Heart right ventricle (tissue), 16 donors: ENCODE measurements at places on chromosomes 1 and 21.

- no peak for DNase-seq
Observed at GRCh38 chr1:200506471-200506870, 96.6 kb upstream of the ZNF281 start.

DNA sequence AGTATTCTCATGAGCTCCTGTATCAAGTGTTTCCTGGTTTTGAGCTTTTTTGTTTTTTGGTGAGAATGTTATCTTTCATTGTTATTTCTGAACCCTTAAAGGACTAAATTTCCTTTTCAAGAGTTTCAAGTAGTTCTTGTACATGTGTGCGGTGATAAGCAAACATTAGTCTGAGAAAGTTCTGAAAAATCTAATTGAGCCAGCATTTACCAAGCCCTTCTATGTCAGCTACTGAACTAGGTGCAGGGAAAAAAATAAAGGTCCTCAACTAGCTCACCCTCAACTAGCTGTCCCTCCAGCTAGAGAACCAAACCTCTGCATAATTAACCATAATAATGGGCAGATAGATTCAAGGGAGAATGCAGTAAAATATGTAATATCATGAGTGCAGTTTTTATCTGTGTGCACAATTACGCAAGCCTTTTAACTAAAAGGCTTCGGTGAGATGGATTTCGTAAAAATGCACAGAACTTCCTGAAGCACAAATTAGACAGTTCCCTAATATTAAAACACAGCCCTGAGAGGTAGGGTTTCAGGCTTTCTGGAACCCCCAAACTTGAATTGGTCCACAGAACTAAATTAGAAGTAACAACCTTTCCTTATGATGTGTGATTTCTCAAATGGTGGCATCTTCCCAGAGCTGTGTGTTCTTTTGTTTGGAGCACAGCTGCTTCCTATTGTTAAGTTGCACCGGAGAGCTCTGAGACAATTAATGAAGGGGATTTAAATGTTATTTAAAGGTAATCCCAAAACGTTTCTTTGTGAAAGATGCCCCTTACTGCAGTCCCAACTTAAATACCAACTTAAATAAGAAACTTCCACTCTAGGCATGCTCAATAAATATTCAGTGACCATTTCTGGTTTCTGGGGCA, 165.8 kb downstream of the NFIA start:
- DNase-seq = no peak

DNA sequence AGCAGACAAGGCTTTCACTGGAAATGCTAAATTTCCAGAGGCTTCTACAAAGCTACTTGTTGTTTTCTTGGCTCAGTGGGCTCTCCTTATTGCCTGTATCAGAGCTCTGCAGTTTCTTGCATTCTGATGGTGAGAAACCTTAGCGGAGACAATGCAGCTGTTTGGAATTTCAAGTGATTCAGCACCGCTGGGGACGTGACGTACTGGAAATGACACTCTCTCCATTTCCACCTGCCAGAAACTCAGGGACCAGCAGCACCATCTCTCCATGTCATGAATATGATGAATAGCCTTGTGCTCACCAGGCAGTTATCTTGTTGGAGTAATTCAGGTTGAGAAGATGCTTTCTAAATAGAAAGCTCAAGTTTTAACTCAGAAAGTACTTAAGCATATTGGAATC, 497.2 kb upstream of the DEPDC1 start:
- no peak for DNase-seq

DNA sequence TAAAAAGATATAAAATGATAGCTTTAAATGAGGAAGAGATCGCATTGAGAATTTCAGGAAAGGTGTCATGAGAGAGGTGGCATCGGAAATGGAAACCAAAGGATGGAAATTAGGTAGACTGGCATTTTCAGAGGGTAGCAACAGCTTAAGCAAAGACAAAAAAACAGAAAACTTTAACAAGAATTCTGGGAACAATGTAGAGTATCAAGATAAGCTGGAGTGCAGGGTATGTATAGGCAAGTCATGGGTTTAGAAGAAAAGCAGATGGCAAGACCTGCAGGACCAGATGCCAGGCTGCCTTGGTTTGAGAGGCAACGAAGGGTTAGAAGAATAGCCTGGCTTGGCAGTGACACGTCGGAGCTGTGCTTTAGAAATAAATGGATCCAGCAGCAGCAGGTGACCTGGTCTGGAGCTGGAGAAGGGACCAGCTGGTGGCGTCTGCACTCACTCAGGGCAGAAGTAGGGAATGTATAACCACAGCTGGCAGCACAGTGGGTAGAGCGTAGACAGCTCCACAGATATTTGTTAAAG, 149.4 kb upstream of the TIAM1 start:
- no peak for DNase-seq

- no peak for DNase-seq
Observed at GRCh38 chr1:63918418-63918945, 144.7 kb downstream of the ROR1 start.

GRCh38 chr1:2429780-2430591, 17.6 kb upstream of the PEX10 start:
- no peak for DNase-seq
